Cardiac muscle cell (in vitro differentiated cells and primary cell): ENCODE measurements at places on chromosomes 7 and 10. TPM values are rescaled to one million over a fixed set of nuclear protein-coding genes. Genes with fewer than 3 reads are reported as not detected.

Gene SUGCT
- polyA plus RNA-seq = 57.8 and 101 TPM in 2 replicates

Gene FAM25C
- not detected in 2 replicates for polyA plus RNA-seq

Gene WDFY4
- 0.72 TPM in 1 of 2 replicates, not detected in the other for polyA plus RNA-seq

Gene CLDN4
- 0.99 and 1.9 TPM in 2 replicates for polyA plus RNA-seq

Gene TEX47
- polyA plus RNA-seq = not detected in 2 replicates

Gene EBLN1
- polyA plus RNA-seq = not detected in 2 replicates

Gene VIPR2
- 1.2 and 2.4 TPM in 2 replicates for polyA plus RNA-seq

Gene OR6V1
- polyA plus RNA-seq = not detected in 2 replicates

Gene ITPRID1
- not detected in 2 replicates for polyA plus RNA-seq

Gene KCNH2
- polyA plus RNA-seq = 48.0 and 64.2 TPM in 2 replicates

Gene CREB5
- 4.6 and 5.0 TPM in 2 replicates for polyA plus RNA-seq

Gene HOXA6
- not detected in 2 replicates for polyA plus RNA-seq

Gene RELN
- 19.2 and 27.1 TPM in 2 replicates for polyA plus RNA-seq

Gene PRPS1L1
- polyA plus RNA-seq = not detected in 2 replicates

Gene CPA1
- 3.5 and 6.2 TPM in 2 replicates for polyA plus RNA-seq

Gene CLEC2L
- 0.16 and 0.26 TPM in 2 replicates for polyA plus RNA-seq

Gene MLXIPL
- polyA plus RNA-seq = 1.2 and 1.7 TPM in 2 replicates

Gene NRG3
- 0.55 and 0.85 TPM in 2 replicates for polyA plus RNA-seq

DNA sequence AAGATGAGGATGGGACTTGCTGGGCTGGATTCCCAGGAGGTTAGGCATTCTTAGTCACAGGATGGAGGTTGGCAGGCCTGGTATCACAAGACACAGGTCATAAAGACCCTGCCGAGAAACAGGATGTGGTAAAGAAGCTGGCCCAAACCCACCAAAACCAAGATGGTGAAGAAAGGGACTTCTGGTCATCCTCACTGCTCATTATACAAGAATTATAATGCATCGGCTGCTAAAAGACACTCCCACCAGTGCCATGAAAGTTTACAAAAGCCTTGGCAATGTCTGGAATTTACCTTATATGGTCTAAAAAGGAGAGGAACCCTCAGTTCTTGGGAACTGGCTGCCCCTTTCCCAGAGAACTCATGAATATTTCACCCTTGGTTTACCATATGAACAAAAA lies 345.5 kb upstream of the POM121L12 start:
- no peak for DNase-seq

- DNase-seq = no peak
Observed at GRCh38 chr10:13815756-13816155, 229.0 kb downstream of the PRPF18 start.

GRCh38 chr10:84156768-84157167 lies 16.8 kb upstream of the GPR15LG start:
- DNase-seq = no peak

DNA sequence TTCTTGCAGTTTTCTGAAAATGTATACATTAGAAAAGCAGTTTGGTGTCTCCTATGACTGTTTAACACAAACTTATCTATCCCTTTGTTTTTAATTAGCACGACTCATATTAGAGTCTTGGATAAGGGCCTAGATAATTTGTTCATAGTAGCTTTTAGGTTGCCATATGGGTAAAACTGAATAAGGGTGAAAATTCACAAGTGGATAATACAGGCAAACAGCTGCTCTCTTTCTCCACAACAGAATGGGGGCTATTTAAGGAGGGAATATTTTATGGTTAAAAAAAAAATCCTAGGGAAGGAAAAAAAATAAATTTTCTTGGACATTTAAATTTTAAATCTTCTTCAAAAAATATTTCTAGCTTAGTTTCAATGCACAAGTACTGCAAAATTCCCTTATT lies 1416.1 kb downstream of the GATA3 start:
- DNase-seq = no peak

DNA sequence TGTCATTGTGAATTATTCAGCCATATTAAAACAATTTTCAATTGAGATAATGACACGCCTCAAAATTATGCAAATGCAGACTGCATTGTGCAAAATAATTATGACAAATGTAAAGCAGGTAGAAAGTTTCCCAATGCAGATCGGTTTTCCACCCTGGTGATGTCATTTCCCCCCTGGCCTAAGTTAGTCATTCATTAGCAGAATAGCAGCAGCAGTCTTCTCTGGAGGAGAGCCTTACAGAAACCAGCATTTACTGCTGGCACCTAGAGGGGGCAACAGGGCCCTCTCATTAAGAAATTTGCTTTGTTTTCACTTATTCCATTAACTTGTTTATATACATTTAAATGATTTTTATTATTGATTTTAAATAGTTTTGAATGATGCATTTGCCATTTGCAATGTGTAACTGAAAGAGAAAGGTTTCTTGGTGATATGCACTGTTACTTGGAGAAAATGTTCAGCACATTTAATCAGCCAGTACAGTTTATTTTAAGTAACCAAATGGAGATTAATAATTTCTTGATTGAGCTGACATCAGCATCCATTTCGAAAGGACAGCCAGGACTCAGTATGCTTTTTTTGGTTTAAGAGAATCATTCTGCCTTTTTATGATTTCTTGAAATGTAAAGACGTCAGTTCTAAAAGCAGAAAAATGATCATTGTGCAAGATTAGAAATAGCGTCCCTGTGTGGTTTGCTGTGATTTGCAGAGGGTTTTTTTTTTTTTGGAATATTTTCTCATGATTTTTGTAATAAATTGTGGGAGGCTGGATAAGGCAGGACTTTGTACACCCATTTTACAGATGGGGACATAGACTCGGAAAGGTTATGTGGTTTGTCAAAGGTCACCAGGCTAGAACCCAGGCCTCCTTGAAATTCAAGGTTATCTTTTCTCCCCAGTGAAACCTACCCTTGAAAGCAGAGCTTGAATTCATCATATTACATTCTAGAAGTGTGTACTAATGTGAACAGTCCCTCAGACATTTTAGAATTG lies 3.5 kb downstream of the ARID5B start:
- DNase-seq = peak; percentile 78

- no peak for DNase-seq
Observed at GRCh38 chr7:91929463-91929862, 11.2 kb upstream of the AKAP9 start.

DNA sequence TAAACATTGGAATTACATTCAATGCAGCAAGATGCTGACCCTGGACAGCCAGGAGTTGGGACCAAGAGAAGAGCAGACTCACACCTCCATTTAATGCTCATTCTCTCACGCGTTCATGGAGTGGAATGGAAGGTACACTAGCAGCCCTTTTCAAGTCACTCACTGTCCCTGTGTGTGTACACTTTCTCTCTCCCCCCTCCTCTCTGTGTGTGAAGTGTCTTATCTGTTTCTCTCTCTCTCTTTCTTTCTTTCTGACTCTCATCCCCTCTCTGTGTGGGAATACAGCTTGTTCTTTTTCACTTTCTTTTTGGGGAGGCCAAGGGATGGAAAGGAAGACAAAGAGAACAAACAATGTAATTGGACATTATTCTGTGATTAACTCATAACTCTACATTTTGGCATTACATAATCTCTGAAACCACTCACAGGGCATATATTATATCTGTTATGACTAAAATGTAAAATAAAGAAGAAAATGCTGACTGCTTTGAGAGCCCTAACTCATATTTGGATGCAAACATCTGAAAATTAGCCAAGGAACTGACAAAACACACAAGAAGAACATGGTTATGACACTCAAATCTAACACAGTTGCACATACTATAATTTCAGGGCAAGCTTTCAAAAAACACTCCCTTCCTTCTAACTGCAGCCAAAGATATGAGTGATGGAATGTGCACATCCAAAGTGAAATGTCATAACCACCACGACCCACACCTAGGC lies 188.8 kb downstream of the PARD3 start:
- DNase-seq = no peak

GRCh38 chr7:55031075-55031474 lies 12.3 kb downstream of the EGFR start:
- no peak for DNase-seq

DNA sequence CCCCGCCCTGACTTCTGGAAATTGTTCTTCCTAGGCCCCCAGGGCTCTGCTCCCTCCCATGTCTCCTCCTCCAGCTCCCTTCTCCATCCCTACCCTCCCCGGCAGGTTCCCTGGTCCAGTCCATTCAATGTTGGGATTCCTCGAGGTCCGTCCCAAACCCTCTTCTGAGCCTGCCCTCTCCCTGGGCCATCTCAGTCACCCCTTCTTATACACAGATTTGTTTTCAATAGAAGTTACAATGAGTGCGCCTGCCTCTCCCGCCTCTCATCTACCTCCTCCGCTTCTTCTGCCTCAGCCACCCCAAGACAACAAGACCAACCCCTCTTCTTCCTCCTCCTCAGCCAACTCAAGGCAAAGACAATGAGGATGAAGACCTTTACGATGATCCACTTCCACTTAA lies 67.9 kb downstream of the OAT start:
- no peak for DNase-seq

- no peak for DNase-seq
Observed at GRCh38 chr10:104492329-104492940, 138.8 kb downstream of the CFAP58 start.

DNA sequence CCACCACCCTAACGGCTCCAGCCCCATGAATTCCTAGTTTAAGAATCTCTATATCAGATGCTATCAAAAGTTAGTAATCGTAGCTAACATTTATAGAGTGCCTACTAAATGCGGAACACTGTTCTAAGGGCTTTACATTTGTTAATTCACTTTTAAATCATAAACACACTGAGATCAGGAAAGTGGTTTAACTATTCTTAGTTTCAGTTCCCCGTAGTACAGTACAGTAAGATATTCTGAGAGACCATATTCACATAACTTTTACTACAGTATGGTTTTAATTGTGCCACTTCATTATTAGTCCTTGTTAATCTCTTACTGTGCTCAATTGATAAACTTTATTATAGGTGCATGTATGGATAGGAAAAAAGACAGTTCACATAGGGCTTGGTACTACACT lies 22.5 kb downstream of the SYPL1 start:
- DNase-seq = no peak

GRCh38 chr10:45160271-45160670 lies 155.1 kb downstream of the OR13A1 start:
- DNase-seq = peak; percentile 24

- DNase-seq = no peak
Observed at GRCh38 chr7:46071601-46072000, 150.5 kb upstream of the IGFBP3 start.

- DNase-seq = no peak
Observed at GRCh38 chr10:77819210-77820112, 107.1 kb downstream of the DLG5 start.

DNA sequence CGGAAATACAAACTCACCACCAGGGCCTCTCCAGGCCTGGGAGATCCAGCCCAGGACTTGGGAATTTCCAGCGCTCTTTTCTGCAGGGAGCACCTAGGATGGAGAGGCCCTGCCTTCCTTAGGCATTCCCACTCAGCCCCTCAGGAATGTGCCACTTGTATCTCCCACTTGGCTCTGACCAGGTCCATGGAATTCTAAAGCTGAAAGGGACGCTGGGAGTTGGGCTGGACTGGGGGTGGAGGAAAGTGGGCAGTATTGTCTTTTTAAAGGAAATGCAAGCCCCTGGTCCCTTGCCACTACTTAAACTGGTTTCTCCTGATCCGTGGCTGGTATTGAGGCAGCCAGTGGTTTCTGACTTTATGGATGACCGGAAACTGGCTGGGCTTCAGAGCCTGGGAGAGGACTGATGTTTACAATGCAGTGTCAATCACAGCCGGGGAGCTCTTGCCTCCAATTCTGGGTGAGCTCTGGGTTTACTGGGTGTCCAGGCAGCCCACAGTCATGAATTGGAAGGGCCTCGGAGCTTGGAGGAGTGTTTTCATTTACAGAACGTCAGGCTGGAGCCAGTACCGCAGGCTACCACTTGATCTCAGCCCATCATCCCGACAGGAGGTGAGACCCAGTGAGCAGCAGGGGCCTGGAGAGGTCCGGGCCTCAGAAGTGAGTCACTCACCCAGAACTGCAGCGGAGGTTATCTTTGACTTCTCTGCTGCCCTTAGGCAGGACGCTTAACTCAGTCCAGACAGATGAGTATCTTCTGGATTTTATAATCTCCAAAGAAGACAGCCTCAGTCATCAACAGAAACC lies 27.3 kb downstream of the AGAP3 start:
- peak; percentile 74 for DNase-seq

DNA sequence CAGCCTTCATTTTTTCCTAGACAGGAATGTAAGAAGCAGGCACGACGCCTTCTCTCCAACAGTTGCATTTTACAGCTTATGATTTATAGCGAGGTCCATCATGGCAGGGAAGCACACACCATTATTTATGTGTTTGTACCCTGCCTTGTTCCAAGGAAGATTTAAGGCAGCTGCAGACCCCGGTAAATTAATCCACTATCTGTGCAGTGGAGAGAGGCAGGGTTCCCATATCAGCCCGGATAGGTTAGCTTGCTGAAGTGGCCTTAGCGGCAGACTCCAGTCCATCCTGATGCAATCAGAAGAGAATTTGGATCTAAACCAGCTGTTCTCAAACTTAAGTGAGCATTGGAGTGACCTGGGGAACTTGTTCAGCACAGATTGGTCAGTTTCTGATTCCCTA lies 359.4 kb downstream of the GALNT17 start:
- no peak for DNase-seq

- no peak for DNase-seq
Observed at GRCh38 chr7:152523916-152524315, 88.1 kb upstream of the KMT2C start.

- no peak for DNase-seq
Observed at GRCh38 chr7:130648580-130648979, 20.0 kb downstream of the COPG2 start.

DNA sequence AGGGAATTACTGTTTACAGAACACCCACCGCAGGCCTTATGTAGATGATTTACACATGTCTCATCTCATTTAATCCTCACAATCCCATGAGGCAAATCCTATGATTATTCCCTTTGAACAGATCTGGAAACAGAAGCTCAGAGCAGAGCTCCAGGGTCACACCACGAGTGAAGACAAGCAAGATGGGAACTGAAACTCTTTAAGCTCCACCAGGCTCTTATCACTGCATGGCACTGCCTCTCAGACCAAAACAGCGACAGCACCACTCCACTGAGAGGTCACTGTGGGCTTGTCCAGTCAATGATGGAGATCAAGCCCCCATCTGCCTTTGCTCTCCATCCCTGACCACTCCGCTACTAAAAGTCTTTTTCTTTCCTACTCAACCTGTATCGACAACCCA lies 5.9 kb downstream of the GRID1 start:
- no peak for DNase-seq

- DNase-seq = no peak
Observed at GRCh38 chr10:7153750-7154149, 257.1 kb downstream of the SFMBT2 start.

DNA sequence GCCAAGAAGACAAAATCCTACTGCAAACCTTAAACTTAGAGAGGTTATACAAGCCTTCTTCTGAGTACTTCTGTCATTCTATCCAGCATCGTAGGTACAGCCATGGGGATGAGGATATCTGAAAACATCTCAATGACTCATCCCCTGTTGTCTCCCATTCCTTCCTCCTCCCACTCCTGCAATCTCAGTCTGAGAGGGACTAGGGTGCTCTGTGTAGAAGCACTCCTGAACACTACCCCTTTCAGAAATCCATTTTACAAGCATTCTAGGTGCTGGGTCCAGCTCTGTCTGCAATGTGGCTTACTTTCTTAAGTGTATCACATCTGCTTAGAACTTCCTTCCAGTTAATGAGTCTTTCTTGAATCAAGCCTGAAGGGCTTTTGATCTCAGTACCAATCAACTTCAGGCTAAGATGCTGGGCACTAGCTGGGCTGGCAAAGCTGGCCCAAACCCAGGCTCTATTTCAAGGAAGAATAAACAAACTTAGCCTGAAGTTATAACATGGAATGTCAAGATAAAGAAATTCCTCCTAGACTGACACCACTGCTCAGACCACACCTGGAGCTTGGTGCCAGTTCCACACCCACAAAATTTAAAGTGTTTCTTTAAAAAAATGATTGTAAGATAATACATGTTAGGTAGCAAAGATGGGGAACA lies 270.3 kb upstream of the AOAH start:
- no peak for DNase-seq

GRCh38 chr10:122044045-122044661 lies 55.2 kb downstream of the TACC2 start:
- no peak for DNase-seq
